Activated naive CD4-positive, alpha-beta T cell treated with anti-CD3 and anti-CD28 coated beads for 36 hours (primary cell): ENCODE measurements at places on chromosomes 12 and 14. TPM values are rescaled to one million over a fixed set of nuclear protein-coding genes. Genes with fewer than 3 reads are reported as not detected.

- no peak for DNase-seq
These were observed 43.0 kb downstream of the MAP1LC3B2 start for GRCh38 chr12:116601933-116602810.

GRCh38 chr12:119809023-119809422 lies 68.1 kb downstream of the CIT start:
- DNase-seq, result no peak

Gene GTF2H3
- total RNA-seq, result 57.7 TPM

DNA sequence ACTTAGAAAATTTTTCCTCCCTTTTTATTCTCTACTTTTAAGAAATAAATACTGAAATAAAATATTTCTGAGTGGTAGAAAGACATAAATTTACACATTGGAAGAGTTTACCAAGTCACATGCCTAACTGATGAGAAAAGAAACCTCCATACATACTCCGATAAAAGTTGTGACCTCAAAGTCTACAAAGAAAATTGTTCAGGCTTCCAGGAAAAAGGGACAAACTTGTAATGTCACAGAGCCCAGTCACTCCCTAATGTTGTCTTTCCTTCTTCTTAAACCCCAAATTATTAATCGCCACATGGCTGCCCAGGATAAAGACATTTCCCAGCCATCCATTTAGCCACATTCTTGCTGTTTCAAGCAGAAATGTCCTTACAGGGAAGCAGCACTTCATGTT lies 455.3 kb downstream of the MDGA2 start:
- DNase-seq, result no peak

GRCh38 chr12:116358536-116358892 lies 81.0 kb upstream of the MED13L start:
- DNase-seq, result no peak

DNA sequence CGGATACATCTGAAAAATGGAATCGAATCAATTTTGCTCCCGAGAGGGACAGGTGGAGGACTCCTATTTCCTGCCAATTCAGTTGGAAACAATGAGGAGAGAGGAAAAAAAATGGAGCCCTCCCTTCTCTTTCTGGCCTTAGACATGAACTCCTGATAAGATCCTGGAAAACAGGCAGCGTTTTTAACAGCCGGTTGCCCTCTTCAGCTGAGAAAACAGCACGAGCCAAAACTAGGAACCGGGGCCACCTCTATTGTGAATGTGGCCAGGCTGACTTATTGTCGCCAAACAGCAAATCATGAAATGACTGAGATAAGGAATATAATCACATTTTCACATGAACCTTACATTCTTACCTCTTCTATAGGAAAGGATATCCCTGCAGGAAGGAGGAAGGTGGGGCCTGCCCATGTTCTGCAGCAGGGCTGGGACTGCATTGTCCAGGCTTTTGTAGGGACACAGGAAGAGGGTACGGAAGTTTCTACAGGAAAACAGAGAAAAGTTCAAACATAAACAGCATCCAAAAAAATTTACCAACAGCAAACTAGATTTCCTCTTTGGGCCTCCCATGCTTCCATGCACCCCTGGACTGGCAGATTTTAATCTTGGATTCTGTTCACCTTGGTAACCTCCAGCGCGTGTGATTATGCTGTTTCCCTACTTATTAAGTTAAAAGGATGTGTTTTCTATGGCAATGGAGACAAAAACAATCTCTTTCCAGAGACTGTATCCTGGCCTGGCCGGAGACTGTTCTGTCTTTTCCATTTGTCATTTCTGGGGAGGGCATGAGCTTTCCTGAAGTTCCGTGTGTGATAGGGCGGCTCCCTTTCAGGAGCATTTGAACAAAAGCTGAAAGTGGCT lies 29.0 kb upstream of the ELK3 start:
- DNase-seq, result no peak

Gene CMA1
- 2.1 TPM for total RNA-seq

DNA sequence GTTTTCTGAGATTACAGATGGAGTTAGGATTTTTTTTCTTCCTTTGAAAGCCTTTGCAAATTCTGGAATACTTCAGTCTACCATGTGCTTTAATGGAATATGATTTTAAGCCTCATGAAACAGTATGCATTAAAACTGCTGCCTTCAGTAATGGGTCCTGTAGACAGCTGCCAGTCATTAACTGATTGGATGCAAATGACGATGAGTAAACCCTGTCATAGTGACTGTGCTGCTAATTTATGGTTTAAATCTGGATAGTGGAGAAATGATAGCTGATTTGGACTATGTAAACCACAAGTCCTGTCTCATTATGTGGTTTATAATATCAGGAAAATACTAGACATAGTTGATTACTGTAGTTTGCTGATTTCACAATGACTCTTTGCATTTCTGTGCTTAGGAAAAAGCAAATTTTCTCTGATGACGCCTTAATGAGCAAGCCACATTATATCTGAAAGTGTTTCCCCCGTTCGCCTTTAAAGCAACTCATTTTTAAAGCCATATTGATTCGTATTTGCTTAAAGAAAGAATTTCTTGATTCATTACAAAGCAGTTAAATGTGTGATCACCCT lies 217.6 kb downstream of the TMTC2 start:
- no peak for DNase-seq

Gene GPR84
- 1.2 TPM for total RNA-seq

Gene NR4A1
- total RNA-seq, result 64.8 TPM

DNA sequence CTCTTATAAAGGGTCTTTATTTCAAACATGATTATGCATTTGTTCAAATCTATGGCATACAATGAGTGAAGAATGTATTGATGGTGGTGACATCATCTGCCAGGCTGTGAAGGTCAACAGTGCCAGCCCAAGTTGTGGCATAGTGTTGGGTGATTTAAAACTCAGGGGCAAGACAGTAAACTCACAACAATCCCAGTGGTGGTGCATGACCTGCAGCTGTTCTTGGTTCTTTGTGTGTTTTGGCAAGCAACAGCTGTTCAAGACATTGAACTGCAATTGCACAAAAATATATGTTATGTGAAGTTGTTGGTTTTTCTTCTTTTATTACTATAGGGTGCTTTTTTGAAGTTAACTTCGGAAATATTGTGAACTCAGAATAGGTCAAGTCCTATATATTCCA lies 851.6 kb downstream of the NRXN3 start:
- no peak for DNase-seq

DNA sequence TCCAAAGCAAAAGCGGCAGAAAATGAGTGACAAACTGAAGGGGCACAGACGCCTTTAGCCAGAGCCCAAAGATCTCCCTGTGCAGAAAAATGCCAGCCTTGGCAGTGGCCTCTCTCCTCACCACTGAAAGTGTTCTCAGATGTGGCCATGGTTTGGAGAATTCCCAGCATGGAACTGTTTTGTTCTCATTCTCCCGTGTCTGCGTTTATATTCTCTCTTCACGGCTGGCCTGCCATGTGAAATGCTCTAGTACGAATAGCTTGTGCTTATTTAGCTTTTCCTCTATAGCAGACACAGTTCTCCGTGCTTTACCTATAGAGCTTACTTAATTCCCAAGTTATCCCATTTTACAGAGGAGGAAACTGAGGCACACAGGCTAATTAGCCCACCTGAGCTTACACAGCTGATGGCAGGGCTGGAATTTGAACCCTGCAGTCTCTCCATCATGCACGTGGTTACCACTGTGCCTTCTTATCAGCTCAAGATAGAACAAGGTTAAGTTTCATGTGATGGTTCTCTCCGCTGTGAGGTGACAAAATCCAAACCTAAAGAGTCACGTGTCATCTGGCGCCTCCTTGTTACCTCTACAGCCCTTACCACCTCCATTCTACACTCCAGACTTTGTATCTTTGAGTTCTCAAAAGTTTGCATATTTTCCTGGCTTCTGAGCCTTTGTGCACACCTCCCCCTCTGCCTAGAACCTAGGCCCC lies 141.6 kb downstream of the GCH1 start:
- no peak for DNase-seq

GRCh38 chr14:76613616-76614015 lies 147.7 kb upstream of the VASH1 start:
- DNase-seq, result no peak

Gene SLC22A17
- total RNA-seq, result 3.5 TPM

DNA sequence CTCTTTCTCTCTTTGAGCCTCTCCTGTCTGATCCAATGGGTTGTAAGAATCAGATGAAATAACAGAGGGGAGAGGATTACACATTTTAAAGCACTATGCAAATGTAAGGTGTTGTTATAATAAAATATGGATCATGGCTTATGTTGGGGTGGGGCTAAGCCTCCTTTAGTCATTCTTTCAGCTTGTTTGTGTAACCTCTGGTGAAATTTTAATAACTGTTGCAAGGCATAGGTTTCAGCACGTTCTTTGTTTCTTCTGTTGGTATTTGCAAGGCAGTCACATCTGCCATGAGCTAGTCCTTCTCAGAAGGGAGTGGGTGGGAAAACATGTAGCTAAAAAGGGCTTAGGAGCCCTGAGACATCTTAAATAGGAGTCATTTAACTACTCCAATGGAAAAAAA lies 74.8 kb upstream of the FRMD6 start:
- DNase-seq, result no peak

Gene ADGRD1
- not detected for total RNA-seq

- peak; percentile 75 for DNase-seq
These were observed 101.9 kb downstream of the RIN3 start for GRCh38 chr14:92615451-92615850.

- no peak for DNase-seq
These were observed 85.8 kb downstream of the KIAA0586 start for GRCh38 chr14:58513272-58513671.

Gene HSP90B1
- total RNA-seq, result 392 TPM

DNA sequence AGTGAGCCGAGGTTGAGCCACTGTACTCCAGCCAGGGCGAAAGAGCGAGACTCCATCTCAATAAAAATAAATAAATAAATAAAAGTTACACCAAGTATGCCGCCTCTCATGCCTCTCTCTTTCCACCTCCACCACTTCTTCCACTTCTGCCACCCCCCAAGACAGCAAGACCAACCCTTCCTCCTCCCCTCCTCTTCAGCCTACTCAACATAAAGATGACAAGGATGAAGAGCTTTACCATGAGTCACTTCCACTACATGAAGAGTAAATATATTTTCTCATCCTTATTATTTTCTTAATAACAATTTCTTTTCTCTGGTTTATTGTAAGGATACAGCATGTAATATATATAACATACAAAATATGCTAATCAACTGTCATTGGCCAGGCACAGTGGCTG lies 3.6 kb upstream of the TMED2 start:
- no peak for DNase-seq

GRCh38 chr14:75164809-75165208 lies 11.6 kb downstream of the TMED10 start:
- DNase-seq, result no peak

Gene NRXN3
- not detected for total RNA-seq

DNA sequence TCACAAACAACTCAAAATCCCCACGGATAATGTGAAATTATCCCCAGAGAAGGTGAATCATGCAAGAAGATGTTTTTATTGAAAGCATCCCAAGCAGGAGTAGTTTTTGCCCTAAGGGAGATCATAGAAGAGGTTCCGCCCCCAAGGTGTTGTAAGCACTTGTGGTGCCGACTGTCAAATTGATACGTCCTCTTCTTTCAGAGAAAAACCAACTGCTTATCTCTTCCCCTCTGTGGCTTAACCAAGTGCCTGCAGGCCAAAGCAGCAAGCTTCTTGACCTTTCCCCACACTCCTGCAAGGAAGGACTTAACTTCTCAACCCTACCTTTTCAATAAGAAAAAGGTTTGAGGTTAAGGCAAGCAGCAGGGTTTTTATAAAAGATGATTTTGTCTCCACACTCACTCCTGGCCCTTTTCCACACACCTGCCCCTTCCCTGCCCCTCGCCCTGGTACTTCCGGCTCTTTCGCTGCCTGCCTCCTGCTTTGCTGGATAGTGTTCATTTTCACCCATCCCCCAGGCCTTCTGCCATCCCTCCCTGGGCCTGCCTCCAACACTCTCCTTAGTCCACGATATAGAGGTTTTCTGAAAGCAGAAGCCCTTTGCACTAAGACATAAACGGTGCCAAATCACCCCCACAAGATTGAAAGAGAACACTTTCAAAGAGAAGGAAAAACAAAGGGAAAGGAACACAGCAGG lies 114.5 kb downstream of the EGLN3 start:
- DNase-seq, result no peak

Gene MYF6
- not detected for total RNA-seq

DNA sequence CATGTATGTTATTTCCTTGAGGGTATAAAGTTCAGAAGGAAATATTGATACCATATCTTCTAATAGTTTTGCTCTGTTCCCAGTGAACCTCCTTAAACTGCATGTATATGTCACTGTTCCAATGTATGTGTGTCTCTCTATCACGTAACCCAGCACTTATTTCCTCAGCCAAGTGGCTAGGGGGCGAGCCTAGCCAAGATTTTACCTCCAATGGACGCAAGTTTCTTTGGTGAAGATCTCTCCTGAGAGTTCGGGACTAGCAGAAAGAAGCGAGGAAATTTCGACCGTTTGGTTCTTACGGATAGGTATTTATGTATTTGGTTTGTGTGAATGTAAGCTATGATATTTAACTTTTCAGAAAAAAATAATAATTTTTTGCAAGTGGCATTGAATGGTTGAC lies 2.5 kb downstream of the SFSWAP start:
- DNase-seq, result no peak

DNA sequence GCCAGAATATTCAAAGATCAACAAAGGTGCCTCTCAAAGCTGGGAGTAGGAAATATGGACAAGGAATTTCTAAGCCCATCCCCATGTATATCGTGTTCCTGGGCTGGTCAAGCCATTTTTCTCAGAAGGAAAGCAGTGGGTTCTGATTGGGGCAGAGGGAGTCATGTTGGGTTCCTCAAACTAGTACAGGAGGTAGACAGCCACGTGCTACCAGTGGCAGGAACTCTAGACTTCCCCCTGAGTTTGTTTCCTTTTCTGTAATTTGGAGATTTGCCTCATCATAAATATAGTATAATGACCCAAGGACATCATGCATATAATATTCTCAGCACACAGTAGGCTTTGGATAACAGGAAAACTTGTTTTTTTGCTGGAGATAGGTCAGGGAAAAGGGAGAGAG lies 16.4 kb upstream of the PLEKHH1 start:
- DNase-seq, result no peak

GRCh38 chr12:13534645-13535398 lies 338.3 kb downstream of the EMP1 start:
- DNase-seq, result peak; percentile 65

Gene AKAP6
- total RNA-seq, result 2.4 TPM

- peak; percentile 66 for DNase-seq
These were observed at the start of gene P2RX7 for GRCh38 chr12:121132601-121133481. Gene P2RX7 (plus strand): TSS chr12:121132876. CDS start chr12:121132971, 95 bp downstream.

Gene ALX1
- not detected for total RNA-seq

Gene PLBD1
- total RNA-seq, result not detected

Gene GAS2L3
- total RNA-seq, result 5.5 TPM

Gene HOXC12
- total RNA-seq, result not detected

Gene OR4K14
- not detected for total RNA-seq

Gene TRMT5
- 18.3 TPM for total RNA-seq

Gene SLCO1C1
- total RNA-seq, result not detected

GRCh38 chr12:11814374-11814773 lies 164.9 kb downstream of the ETV6 start:
- DNase-seq, result peak; percentile 71

GRCh38 chr12:56374726-56375597 lies 12.3 kb upstream of the APOF start:
- DNase-seq, result no peak

- no peak for DNase-seq
These were observed 6.0 kb upstream of the SIX1 start for GRCh38 chr14:60655119-60655897.

Gene LRIG3
- not detected for total RNA-seq

Gene ACTN1
- total RNA-seq, result 80.6 TPM
